M059J (cell line): ENCODE measurements at places on chromosomes 5 and 9. TPM values are rescaled to one million over a fixed set of nuclear protein-coding genes. Genes with fewer than 3 reads are reported as not detected.

DNA sequence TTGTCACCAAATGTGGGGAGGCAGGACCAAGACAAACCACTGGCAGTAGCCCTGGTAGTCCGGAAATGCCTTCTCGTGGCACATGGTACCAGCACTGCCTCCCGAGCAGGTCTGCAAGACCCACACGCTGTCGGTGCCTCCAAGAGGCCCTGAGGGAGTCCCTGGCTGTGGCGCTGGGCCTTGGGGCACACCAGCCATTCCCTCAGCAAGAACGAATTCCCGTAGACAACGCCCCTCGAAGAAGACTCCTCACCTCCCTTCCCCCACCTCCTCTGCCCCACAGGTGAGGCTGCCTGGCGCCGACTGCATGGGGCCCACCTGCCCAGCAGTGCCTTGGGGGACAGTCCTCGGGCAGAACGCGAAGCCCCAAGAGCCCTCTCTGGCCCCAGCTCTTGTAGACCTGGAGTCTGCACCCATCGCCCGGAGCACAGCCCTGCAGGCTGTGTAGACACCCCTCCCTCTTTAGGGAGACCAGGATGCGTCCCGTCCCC, 56.0 kb downstream of the EXD3 start:
- no peak for DNase-seq

The COL15A1 gene
- total RNA-seq = 2.9 and 4.2 TPM in 2 replicates

DNA sequence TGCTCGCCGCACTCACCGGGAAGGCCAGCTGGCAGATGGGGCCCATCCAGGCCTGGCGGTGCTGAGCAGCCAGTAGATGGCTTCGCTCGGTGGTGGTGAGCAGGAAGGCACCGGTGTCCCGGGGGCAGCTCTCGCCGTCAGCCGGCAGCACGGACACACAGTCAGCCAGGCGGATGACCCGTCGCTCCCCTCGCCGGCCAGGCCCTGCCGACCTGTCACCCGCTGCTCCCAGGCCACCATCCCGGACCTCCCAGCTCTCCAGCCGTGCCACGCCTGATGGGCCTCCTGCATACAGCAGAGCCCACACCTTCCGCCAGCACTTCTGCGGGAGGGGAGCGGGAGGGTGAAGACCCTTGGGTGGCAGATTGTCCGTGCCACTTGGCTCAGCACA, 1.4 kb downstream of the DOK3 start:
- no peak for DNase-seq

The FST gene
- total RNA-seq = 0.99 and 6.8 TPM in 2 replicates

GRCh38 chr5:41414598-41414997, 95.8 kb downstream of the PLCXD3 start:
- DNase-seq = peak; percentile 98
